ENCODE measurements at places on chromosomes 4 and X.

DNA sequence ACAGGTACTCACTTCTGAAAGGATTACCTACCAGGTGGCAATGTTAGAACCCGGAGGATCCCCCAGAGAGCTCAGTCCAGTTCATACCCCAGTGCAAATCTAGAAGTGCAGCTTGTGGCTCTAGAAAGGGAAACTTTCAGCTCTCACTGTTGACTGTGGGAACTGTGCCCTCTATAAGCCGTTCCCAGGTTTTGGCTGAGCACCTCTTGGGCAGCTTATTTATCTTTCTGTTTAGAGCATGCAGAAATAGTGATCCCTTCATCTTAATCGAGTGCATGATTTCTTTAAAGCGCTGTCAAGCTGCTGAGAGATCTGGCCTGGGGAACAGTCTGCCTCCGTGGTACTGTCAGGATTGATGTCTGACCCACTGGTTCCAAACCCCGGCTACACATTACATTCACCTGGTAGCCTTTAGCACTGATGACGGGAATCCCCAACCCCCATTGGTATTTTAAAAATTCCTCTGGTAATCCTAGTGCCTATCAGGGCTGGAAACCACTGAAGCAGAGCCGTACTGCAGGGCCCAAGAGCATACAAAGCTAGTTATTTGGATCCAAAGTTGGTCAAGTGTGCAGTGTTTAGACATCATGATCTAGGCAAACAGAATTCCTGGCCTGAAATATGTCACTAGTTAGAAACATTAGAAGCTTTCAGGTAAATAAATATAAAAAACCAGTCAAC, 103.2 kb downstream of the KLHL8 start:
- DNase-seq: no peak

- DNase-seq: no peak
These were observed 150.0 kb downstream of the VCX3A start for GRCh38 chrX:6384921-6385320.

DNA sequence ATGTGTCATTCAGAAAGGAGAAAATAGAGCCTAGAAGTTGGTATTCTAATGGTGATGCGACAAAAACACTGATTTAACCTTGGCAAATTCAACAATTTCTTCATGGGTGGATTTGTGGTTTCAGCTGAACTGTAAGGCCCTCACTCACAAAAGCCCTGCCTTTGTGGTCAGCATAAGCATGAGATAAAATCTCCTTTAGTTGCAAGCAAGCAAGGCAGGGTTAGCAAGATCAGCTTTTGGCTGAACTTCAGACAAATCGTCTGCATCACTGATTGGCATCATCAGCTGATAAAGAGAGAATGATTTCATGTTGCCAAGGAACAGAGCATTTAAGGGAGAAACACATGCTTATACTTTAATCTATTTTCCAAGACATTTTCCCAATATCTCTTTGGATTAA, 2582.2 kb downstream of the PCDH7 start:
- DNase-seq: no peak

DNA sequence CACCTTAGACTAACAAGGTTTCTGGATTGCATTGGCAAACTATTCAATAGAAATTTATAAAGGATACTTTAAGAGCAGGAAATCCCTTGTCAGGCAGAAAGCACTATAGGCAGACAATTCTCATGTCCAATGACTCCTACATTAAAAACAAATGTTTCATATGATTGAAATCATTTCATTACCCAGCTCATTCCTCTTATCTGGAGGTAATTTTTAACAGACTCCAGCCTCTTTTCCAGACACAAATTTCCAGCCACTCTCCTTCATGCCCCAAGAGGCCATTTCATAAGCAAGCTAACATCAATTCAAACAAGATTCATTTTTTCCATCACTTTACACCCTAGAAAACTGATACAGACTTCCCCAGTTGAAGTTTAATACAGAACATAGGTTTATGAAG, 495.1 kb upstream of the FRG1 start:
- no peak for DNase-seq

DNA sequence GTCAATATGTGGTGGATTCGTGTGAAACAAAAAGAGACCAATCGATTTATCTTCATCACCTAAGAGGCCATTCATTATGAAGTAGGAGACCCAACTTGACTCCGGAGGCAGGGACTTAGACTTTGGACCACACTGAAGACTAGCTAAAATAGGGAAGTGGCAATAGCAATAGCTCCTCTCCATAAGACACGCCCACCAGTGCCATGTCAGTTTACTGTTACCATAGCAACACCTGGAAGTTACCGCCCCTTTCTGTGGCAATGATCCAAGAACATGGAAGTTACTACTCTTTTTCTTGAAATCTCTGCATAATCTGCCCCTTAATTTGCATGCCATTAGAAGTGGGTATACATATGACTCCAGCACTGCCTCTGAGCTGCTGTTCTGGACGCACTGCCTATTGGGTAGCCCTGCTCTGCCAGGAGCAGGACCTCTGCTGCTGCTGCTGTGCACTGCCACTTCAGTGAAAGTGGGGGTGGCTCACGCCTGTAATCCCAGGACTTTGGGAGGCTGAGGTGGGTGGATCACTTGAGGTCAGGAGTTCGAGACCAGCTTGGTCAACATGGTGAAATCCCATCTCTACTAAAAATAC, 163.2 kb downstream of the PRKX start:
- peak; percentile 46 for DNase-seq

Data from EH (cell line).